ENCODE measurements at places on chromosomes 1 and 21.

DNA sequence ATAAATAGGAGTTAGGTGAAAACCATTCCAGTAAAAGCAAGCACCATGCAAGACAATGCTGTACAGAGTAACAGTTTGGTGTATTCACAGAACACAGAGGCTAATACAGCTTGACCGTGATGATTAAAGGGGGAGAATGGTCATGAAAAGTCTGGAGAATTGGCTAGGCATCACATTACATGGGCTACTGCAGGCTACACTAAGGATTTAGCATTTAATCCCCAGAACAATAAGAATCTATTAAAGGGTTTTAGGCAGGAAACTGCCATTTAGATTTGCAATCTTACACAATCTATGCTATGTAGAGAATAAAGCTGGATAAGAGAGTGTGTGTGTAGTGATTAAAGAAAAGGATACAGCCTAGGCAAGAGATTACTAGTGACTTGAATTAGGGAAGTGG lies 30.6 kb downstream of the HFM1 start:
- DNase-seq, result no peak

- DNase-seq, result no peak
These were observed 32.7 kb upstream of the ENAH start for GRCh38 chr1:225685476-225686176.

DNA sequence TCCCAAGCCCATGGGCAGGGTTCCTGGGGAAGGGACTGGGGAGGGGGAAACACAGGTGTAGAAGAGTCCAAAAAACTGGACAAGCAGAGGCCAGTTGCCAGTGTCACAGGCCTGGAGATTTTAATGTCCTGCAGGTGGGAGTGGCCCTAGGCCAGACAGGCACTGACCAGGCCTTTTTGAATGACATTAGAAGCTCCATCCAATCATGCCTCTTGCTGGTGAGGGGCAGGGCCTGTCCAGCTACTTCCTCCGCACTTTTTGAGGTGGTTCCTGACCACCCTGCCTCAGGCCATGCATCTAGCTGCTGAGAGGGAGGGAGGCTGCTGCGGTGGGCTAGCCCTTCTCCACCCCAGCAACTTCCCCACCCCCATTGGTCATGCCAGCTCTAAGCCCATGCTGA lies 15.9 kb upstream of the KIF21B start:
- DNase-seq, result no peak

DNA sequence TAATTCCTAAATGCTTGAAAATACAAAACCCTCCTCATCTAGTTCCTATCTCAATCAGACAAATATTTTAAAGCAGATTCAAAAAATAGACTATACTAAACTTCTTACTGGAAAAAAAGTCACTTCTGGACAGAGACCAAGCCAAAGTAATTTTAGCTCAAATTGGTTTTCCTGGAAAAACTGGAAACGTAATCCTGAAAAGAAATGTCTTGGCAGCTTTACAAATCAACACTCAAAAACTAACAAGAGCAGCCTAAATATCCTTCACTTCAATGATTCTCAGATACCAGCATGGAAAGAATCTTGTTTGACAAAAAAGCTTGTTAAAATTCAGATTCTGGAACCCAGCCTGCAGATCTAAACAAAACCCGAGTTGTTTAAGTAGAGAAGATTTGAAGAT lies 9.1 kb upstream of the GPR88 start:
- DNase-seq, result no peak

GRCh38 chr21:23524685-23525084 lies 2082.6 kb downstream of the MRPL39 start:
- DNase-seq, result no peak

- no peak for DNase-seq
These were observed 23.3 kb upstream of the BTG2 start for GRCh38 chr1:203281851-203282661.

- no peak for DNase-seq
These were observed 360 bp downstream of the GJC2 start for GRCh38 chr1:228150120-228150460.

DNA sequence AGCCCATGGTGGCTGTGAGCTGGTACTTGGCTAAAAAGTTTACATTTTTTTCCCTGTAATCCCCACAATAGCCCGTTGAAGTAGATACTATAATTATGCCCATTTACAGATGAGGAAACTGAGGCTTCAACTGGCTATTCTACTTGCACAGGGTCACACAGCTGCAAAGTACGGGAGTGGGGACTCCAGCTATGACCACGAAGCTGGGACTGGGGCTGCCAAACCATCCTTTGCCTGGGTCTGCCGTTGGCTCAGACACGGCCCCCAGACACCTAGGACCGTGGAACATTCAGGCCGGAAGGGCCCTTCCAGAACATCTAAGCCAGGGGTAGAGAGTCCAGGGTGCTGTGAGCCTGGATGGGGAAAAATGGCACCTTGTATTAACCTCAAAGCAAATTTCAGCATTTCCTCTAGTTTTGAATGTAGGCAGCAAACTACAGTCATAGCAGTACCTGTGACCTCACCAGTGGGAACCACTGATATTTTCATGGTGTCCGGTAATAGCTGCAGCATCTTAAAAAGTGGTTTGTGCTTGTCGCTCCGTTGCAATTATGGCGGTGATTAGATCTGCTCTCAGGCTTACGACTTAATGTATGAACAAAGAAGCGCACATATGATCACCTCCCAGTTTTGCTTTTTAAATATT lies 4.3 kb downstream of the TP73 start:
- no peak for DNase-seq

DNA sequence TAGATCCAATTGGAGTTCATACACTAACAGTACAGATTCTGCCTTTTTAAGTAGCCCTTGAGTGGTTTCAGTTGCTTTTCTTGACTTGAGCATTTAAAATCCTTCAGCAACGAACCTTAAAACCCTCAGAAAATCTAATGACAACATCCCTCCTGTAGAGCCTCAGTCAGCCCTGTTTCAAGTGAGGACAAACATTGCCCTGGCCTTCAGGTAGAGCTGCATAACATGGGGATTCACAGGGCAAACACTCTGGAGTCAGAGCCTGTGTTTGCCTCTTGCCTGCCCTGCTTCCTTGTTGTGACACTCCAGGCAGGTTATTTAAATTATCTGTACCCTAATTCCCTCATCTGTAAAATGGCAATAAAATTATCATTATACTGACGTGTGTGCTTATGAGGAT lies 96.1 kb upstream of the KCNA3 start:
- no peak for DNase-seq

GRCh38 chr1:7420470-7421100 lies 350.5 kb upstream of the VAMP3 start:
- DNase-seq, result no peak

DNA sequence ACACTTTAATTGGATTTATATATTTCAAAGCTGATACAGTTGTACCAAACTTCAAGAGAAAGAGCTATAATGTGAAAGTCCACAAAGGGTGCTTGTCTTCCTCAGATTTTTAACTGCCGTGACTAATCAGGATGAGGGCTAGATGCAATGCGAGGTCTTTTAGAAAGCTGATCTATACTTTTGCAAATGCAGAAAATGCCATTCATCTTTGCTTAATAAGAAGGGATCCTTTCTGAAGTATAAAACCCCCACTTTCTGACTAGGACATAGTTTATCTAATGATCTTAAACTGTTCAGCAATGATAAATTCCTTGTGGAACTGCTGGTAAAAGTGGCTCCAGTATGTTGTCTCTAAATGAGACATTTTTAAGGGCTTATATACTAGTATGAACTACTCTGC lies 102.7 kb upstream of the NGF start:
- DNase-seq, result no peak

- no peak for DNase-seq
These were observed 256.7 kb upstream of the CACYBP start for GRCh38 chr1:174742805-174743653.

- DNase-seq, result no peak
These were observed 62.4 kb downstream of the BACH1 start for GRCh38 chr21:29360799-29361765.

DNA sequence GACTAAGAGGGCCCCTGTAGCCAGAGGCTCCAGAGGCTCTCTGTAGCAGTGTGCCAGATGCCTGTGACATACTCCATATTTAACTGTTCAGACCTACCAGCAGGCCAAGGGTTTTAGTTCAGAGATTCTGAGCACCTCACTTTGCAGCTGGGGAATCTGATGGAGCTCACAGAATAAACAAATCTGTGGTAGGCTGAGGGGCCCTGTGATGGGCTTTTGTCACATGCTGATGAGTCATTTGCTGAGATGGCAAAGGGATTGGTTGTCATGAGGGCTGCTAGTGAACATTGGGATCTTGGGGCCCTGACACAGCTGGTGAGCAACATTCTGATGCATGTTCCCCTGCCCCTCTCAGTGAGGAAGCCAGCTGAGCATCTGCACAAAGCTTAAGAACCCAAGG lies 482.2 kb downstream of the CAMTA1 start:
- no peak for DNase-seq

GRCh38 chr1:235741294-235741693 lies 91.7 kb upstream of the GNG4 start:
- no peak for DNase-seq

DNA sequence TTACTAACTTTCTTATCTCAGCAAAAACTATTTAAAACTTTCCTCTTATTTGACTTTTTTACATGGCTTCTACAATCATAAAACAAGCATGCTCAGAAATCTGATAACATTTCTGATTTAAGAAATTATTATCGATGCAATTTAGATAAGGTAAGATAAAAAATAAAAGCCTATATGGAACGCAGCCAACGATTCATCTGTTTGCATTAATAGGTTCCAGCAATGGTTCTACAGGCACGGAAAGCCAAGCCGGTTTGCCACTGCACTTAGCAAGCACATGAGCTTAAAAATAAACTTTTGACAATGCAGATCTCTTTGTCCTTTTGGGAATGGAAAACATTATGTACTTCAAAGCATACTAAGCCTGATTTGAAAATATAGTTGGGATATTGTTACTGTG lies 77.5 kb upstream of the KCNK2 start:
- no peak for DNase-seq

GRCh38 chr1:227225715-227226346 lies 92.5 kb downstream of the CDC42BPA start:
- DNase-seq, result no peak

GRCh38 chr1:240836271-240836670 lies 224.3 kb upstream of the GREM2 start:
- no peak for DNase-seq

- DNase-seq, result no peak
These were observed 462.2 kb upstream of the PTBP2 start for GRCh38 chr1:96259399-96259798.

GRCh38 chr1:54975356-54976108 lies 4.9 kb upstream of the TMEM61 start:
- DNase-seq, result no peak

- no peak for DNase-seq
These were observed 4.3 kb downstream of the ADAMTS1 start for GRCh38 chr21:26840912-26841311.

GRCh38 chr1:246417813-246418564 lies 89.1 kb downstream of the SMYD3 start:
- DNase-seq, result no peak

GRCh38 chr21:17828223-17828622 lies 9.1 kb upstream of the C21orf91 start:
- DNase-seq, result no peak

DNA sequence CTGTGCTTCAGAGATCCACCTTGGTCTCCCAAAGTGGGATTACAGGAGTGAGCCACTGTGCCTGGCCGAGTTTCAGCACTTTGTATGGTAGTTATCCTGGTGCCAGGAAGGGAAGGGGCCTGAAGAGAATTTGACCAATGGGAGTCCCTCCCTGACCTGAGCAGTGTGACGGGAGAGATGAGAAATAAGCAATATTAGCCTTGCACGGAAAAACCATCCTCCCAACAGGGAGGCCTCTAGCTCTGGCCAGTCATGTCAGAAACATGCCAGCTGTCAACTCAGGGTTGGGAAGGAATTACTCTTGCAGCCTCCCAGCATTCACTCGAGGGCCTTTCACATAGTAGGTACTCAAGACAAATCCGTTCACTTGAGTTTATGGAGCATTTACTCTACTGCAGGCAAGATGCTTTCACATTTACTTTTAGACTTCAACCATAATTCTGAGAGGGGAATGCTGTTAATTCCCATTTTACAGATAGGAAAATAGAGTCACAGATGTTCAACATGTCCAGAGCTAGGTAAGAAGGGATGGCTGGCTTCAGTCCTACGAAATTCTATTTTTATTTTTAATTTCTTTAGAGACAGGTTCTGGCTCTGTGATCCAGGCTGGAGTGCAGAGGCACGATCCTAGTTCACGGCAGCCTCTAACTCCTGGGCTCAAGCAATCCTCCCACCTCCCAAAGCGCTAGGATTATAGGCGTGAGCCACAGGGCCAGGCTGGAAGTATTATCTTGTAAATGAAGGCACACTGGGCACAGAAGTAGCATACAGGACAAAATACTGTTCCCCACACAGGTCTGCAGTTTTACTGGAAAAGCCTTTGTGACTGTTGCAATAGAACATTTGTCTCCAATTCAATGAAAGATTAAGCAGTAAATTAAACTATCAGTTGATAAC lies 3.2 kb upstream of the ATP13A2 start:
- no peak for DNase-seq

- no peak for DNase-seq
These were observed 100.2 kb downstream of the SSBP3 start for GRCh38 chr1:54305906-54306514.

DNA sequence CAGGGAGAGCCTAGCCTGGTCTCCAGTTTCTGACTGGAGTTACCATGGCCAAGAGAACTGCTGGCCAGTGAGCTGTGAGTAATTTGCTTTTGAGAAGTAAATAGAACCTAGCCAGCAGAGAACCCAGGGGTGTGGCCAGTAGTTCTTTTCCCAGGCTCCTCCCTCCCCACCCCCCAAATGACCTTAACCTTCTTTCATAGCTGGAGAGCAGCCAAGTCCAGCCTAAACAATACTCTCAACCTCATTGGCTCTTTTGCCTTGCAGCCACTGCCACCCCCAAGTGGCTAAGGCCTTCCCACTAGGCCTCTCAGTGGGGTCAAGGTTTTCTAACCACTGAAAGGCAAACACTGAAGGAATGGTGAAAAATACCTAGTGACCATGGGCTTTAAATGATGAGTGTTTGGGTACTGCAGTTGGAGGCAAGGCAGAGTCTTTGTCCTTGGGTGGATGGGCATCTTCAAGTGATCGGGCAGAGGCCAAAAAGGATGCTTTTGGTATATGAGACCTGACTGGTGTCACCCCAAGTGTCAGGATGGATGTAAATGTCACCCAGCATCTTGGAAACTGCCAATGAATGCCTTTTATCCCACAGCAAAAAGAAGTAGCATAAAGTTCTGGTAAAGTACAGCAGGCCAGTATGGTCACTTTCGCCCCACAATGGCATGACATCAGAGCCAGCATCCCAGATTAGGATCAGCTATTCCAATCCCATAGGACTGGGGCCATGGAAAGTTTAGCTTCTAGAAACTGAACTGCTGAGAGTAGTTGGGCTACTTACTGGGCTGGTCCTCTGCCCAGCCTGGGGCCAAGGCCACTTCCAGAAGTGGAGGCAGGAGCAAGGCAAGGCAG lies 3.5 kb upstream of the PIGV start:
- no peak for DNase-seq

GRCh38 chr1:88275259-88275862 lies 408.7 kb upstream of the PKN2 start:
- DNase-seq, result no peak

DNA sequence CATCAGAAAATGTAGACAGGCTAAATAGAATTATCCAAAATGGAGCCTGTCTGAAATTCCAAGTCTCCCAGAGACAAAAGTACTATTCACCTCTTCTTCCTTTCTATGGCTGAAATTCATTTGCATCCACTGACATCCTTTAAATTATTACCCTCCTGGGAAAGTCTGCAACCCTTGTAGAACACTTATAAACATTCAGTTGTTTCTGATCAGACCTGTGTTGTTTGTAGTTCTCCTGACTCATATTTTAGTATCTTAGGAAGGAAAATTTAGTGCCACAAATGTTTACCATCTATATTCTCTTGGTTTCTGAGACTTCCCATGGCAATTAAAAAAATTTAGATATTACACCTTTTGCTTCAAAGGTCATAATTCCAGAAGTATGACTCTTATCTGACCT lies 69.6 kb upstream of the C1orf105 start:
- DNase-seq, result no peak

All from stimulated activated CD4-positive, alpha-beta T cell treated with anti-CD3 and anti-CD28 coated beads, Interleukin-15, amount 100 ng/mL, for 1 hour (primary cell).